ENCODE measurements at places on chromosomes 12 and 14.
A peak's percentile ranks its signal among the peaks of the same experiment; 100 is the strongest.

- no peak for DNase-seq
These were observed 2.0 kb downstream of the RAN start for GRCh38 chr12:130873825-130874224.

DNA sequence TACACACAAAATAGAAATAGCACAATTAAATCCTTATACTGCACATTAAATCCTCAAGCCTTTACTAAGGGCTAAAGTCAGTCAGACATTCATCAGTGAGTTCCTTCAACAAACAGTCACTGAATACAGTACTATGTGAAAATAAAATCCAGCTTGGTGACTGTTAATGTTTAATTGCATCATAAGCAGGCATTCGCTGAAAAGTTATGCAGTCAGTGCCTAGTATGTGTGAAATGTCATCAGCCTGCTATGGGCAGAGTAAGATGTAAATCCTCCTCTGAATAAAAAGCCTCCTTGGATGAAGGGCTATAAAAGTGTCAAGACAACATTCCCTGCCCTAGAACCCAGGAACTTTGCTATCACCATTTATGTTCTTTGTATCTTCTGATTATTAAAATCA, 116.4 kb downstream of the PRICKLE1 start:
- DNase-seq, result peak; percentile 81

GRCh38 chr12:72272091-72272661, at the start of gene TRHDE:
Gene TRHDE, plus strand, starts transcription at chr12:72272370. Its CDS starts 274 bp downstream, at chr12:72272644.
- DNase-seq, result peak; percentile 47

- DNase-seq, result no peak
These were observed 137.6 kb downstream of the VRK1 start for GRCh38 chr14:96934638-96935330.

DNA sequence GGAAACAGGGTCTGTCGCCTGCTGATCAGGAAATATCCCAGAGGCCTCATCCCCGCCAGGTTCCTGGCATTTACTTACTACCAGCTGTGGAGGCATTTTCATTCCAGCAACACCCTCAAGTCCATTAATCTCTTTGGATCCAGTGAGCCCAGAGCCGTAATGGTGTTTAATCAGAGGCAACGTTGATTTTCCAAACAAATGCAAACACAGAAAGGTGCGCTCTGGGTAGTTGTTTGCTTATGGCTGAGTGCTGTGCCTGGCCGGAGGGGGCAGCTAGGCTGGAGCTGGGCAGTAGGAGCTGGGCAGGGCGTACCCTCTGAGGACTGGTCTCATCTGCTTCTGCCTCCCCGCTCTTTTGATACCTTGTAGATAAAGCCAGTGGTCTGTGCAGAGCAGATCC, 110.6 kb downstream of the ADCK1 start:
- no peak for DNase-seq

- peak; percentile 86 for DNase-seq
These were observed 168.1 kb upstream of the NOVA1 start for GRCh38 chr14:26765768-26766520.

- DNase-seq, result no peak
These were observed 16.5 kb downstream of the GMFB start for GRCh38 chr14:54472315-54472714.

DNA sequence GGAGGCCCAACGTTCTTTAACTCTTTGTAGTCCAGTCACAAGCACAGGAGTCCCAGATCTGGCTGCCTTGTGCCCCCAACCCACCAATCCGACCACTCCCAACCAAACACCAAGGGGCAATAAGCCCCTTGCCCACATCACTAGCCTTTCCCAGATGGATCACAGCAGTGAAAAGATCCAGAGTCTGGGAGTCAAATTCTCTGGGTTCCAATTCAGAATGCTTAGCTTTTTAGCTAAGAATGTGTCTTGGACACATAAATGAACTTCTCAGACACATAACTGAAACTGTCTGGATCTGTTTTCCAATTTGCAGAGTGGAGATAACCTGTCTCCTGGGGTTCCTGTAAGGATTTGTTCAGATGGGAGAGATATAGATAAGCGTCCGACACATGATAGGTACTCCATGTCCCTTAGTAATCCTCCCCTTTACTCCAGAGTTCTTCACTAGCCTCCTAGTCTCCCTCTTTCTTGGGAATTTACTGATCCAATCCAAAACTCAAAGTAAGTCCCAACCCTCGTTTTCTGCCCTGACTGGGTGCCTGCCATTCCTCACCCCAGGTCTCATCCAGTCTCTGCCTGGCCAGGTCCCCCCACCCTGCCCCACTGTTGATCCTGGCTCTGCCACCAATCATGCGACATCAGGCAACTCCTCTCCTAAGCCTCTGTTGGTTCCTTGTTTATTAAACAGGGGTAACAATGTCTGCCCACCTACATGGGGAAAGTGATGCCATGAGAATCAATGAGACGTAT, 439 bp upstream of the TNFRSF1A start:
- no peak for DNase-seq

- peak; percentile 5 for DNase-seq
These were observed 44.4 kb downstream of the ARL6IP4 start for GRCh38 chr12:123024819-123025391.

DNA sequence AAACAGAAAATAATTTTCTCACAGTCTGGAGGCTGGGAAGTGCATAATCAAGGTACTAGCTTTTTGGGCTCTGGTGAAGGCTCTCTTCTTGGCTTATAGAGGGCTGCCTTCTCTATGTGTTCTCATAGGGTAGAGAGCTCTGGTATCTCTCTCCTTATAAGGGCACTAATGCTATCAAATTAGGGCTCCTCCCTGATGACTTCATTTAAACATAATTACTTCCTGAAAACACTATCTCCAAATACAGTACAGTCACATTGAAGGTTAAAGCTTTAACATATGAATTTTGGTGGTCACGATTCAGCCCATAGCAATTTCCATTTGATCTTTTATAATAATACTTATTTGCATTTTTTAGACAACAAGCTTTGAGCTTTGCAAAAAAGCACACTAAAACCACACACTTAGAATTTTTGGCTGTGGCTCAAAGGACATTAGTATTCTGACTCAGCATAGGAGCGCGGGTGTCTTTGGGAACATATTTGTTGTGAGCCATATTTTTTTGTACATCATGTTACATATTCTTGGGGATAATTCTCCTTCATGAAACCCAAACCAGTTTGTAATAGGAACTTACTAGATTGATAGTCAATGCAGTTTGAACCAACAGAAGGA, 808.1 kb upstream of the FBXO33 start:
- no peak for DNase-seq

GRCh38 chr14:81256289-81256960, 35.7 kb upstream of the GTF2A1 start:
- no peak for DNase-seq

- peak; percentile 1 for DNase-seq
These were observed 47.2 kb downstream of the FOXG1 start for GRCh38 chr14:28813810-28814209.

DNA sequence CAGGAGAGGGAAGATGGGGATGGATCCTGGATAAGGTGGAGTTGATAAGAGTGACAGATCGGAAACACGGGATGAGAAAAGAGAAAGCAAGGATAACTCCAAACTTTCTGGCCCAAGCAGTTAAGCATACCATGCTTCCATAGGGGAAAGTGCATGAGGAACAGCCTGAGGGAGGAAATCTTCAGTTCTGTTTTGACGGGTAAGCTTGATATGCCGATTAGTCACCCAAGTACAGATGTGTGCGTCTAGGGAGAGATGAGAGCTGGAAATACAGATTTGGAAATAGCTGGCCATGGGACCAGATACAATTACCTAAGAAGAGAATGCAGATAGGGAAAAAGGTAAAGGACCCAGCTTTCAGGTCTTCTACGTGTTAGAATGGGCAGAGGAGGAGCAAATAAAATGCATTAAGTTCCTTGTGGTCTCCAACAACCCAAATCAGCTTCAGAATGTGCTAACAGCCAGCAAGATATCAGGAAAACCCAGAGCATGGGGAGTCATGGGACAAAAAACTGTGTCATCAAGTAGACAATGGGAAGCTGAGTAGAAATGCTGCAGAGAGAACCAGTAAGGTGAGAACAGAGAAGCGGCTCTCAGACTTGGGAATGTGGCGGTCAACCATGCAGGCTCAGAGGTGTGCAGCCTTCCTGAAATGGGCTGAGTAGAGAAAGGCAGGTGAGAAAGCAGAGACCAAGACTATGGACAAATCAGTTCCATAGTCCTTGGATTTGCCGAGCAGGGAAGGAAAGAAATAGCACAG, 56.3 kb downstream of the PPP1R36 start:
- no peak for DNase-seq

DNA sequence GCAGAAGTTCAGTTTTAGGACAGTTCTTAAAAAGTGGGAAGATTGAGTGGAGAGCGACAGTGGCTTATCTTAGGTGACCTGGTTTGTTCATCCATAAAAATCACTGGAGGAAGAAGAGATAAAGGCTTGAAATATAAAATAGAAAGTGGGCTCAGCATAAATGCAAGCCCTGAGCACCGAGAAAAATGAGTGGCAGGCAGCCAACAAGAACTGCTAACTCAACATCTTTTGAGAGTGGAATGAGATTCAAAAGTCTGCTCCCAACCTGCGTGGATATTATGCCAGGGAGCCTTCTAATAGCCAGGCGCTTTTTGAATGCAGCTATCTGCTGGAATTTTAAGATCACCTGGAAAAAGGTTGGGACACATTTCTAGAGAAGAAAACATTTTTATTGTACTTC, 666.5 kb downstream of the FLRT2 start:
- DNase-seq, result no peak

- no peak for DNase-seq
These were observed 43.8 kb upstream of the PSMA6 start for GRCh38 chr14:35248476-35248788.

DNA sequence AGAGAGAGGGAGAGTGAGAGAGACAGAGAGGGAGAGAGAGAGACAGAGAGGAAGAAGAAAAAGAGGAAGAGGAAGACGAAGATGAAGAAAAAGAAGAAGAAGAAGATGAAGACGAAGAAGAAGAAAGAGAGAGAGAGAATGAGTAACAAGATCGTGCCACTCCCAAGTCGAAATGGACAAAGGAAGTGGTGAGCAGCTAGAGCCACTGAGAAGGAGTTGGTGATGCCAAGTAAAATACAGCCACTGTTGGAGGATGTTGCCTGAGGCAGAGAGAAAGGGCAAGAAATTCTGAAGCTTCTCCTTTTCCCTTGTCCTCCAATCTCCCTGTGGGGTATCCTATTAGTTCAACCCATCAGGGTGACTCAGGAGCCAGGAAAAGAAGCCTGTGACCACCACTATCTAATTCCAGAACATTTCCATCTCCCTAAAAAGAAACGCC, 12.5 kb upstream of the ANAPC5 start:
- DNase-seq, result peak; percentile 23

- DNase-seq, result peak; percentile 26
These were observed 35.3 kb downstream of the MSRB3 start for GRCh38 chr12:65313719-65314317.

DNA sequence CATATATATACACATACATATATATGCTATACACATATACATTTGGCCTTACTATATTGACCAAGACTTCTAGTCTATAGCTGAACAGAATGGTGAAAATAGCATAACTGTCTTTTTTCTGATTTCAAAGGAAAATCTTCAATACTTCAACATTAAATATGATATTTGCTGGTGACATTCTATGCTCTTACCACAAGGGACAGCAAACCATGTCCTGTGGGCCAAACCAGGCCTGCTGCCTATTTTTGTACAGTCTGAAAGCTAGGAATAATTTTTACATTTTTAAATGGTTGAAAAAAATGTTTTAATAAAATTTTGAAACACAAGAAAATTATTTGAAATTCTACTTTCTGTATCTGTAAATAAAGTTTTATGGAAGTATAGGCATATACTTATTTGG, 63.6 kb downstream of the EML5 start:
- no peak for DNase-seq

GRCh38 chr14:24122898-24123297, 7.6 kb upstream of the FITM1 start:
- DNase-seq, result no peak

- DNase-seq, result peak; percentile 22
These were observed 6.0 kb downstream of the TMCC3 start for GRCh38 chr12:94644141-94644979.

DNA sequence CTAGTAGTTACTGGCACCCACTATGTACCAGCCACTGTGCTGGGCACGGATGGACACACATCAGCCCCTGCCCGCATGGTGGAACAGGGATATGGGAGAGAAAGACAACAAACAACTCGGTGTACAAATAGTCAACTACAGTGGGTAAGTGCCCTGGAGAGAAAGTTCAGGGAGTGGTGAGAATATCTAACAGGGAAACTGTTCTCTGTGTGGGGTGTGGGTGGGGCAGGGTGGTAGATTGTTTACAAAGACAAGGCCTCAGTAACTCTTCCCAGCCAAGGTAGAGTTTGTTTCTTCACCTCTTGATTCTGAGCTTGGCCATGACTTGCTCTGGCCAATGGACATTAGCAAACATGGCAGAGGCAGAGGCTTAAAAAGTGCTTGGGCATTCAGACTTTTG, 12.9 kb upstream of the CLMN start:
- DNase-seq, result no peak

GRCh38 chr12:57797933-57798332, 15.3 kb downstream of the TSFM start:
- DNase-seq, result no peak

DNA sequence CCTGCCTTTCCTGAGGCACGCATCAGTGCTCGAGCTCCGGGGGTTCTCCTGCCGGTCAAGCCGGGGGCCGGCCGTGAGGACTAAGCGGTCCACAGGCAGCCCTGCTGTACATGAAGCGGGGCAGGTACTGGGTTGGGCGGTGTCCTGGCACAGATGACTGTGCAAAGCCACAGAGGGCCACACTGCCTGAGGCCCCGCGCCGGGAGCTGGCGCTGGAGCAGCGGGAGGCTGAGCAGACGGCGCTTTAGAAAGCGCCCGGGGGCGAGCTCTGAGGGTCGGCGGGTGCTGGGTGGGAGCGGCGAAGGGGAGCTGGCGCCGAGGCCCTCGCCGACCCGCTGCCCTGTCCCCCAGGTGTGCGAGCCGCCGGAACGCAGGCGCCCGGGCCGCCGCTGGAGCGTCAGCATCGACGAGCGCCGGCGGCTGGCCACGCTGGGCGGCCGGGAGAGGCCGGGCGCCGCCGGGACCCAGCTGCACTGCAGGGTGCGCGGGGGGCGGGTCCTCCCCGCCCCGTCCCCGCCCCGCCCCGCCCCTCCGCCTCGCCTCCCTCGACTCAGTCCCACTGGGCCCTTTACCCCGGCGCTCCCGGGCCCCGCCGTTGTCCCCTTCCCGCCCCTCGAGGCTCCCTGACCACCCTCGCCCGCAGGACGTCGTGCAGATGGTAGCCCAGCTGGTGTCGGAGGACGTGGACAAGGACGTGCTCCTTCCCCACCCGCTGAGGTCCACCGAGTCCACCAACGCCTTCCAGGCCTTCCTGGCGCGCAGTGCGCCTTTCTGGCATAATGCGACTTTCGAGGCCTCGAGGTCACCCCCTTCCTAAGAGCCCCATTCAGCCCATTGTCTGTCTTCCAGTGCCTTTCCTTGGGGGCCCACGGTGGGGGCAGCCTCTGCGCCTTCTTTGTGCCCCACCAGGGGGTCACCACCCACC, 8.3 kb upstream of the MTA1 start:
- peak; percentile 24 for DNase-seq
